ENCODE measurements at places on chromosomes 7 and 10.
A peak's percentile ranks its signal among the peaks of the same experiment; 100 is the strongest.

- DNase-seq = no peak
These were observed 32.1 kb downstream of the HERC4 start for GRCh38 chr10:68043030-68043429.

GRCh38 chr7:2638224-2638991 lies 6.6 kb downstream of the TTYH3 start:
- DNase-seq = no peak

DNA sequence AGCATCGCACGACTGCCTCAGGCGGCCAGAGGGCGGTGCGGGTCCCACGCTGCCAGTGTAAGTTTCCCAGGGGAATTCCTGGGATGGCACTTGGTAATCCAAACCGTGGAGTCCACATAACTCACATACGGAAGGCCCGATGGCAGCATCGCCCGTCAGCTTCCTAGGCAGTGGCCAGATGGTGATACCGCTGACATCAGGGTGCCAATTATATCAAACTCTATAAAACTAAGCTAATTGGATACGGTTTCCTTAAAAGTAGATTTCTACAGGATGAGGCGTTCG lies 189.8 kb downstream of the CELF2 start:
- DNase-seq = no peak

GRCh38 chr10:132836832-132837540 lies 51.0 kb upstream of the NKX6-2 start:
- peak; percentile 8 for DNase-seq

GRCh38 chr10:80320377-80320776 lies 30.9 kb upstream of the MAT1A start:
- DNase-seq = no peak

GRCh38 chr7:135348493-135348892 lies 114.9 kb downstream of the STRA8 start:
- no peak for DNase-seq

GRCh38 chr10:128386231-128386630 lies 260.0 kb upstream of the MKI67 start:
- no peak for DNase-seq

GRCh38 chr7:90407484-90407821 lies 4.2 kb downstream of the CLDN12 start:
- DNase-seq = no peak

GRCh38 chr10:71239946-71240795 lies 27.8 kb downstream of the UNC5B start:
- no peak for DNase-seq

GRCh38 chr10:5545778-5546710 lies 21.3 kb downstream of the CALML3 start:
- no peak for DNase-seq

DNA sequence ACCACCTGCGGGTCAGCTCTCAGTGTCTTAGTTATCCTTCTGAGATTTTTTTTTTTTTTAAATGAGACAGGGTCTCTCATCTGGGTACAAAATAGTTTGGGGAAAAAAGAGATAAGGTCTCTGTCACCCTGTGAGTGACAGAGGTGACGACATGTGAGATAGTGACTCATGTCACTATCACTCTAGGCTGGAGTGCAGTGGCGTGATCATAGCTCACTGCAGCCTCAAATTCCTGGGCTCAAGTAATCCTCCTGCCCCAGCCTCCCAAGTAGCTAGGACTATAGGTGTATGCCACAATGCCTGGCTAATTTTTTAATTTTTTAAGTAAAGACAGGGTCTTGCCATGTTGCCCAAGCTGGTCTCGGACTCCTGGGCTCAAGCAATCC lies 10.4 kb downstream of the BLVRA start:
- DNase-seq = no peak

DNA sequence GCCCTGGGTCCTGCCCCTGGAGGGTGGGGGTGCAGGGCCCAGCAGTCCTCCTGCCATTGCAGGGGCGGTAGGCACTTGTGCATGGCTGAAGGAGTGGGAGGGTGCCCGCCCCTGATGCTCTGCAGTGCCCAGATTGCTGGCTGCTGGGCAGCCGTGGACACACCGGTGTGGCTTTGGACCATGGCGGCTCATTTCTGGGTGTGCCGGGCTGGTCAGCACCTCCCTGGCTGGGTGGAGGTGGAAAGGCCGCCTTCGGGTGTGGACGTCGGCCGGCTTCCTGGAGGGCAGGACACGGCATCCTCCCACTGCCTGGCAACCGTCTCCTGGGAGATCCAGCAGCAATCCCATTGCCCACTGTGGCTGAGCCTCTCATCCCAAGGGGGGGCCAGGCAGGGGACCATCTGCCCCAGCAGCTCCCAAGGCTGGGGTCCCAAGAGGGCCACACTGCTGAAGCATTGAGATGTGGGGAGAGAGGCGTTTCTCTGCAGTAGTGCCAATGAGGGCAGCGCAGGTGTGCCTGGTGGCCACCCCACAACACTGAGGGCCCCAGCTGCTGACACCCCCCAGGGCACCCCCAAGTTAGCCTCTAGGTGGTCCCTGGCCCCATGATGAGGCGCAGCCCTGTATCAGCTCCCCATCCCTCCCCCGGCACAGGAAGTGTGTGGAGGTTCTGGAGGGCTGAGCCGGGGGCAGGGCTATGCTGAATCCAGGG lies 12.9 kb downstream of the TTYH3 start:
- no peak for DNase-seq

- no peak for DNase-seq
These were observed 741.8 kb downstream of the SUGCT start for GRCh38 chr7:40876601-40877000.

GRCh38 chr7:123624527-123625183 lies 23.0 kb downstream of the ASB15 start:
- peak; percentile 35 for DNase-seq

GRCh38 chr10:83603708-83604107 lies 535.6 kb upstream of the GHITM start:
- DNase-seq = no peak

DNA sequence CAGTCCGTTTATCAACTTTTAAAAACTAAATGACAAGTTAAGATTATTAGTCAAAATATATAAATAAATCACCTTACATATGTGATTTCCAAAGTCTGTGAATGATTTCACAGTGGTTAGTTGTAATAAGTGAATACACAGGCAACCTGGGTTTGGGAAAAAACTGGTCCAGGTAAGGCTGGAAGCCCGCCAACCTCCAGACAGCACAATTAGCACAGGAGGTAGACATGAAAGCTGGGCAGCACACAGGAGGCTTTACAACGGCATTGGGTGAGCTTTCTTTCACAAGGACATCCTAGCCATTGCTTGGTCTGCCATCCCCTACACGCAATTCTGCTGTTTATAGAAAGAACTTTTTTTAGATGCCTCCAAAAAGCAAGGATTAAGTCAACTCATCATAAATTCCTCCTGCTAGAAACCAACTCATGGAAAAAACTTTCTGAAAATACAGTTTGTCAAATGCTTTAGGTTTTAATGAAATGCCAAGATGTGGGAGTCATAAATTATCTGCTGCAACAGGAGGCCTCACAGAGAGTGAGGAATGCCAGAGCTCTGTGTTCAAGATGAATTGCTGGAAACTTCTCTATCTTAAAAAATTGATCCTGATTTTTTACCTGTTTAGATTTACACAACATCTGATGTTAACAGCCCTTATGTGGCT lies 346.8 kb upstream of the NFE2L3 start:
- no peak for DNase-seq

DNA sequence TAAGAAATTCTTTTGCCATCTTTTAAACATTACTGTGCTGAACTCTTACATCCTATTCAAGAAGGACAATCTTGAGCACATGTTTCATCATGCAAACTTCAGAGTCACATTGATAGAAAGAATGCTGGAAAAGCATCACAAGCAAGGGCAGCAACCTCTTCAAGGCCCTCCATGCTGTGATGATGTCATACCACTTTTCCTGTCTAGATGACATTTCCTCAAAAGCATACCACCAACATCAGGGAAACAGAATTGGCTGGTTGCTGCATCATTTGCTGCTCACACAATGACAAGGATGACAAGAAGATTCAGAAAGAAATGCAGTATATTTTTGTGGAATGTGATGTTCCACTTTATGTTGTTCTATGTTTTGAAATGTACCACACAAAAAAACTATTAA lies 37.6 kb downstream of the CYP2C8 start:
- no peak for DNase-seq

DNA sequence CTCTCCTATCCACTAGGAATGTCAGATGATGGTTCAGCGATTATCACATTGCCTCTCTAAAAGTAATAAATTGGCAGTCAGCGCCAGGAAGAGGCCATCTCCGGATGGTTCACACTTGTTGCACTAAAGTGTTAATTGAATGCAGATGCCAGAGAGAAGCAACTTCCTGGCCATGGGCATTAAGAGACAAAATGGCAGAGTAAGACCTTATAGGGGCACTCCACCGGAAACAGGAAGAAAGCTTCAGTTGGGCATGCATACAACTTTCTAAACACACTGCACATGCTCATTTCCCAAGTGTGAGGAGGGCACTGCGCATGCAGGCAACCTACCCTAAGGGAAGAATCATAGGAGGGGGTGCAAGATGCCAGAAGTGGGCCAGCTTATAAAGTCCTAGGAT lies 71.7 kb upstream of the AUTS2 start:
- DNase-seq = no peak

DNA sequence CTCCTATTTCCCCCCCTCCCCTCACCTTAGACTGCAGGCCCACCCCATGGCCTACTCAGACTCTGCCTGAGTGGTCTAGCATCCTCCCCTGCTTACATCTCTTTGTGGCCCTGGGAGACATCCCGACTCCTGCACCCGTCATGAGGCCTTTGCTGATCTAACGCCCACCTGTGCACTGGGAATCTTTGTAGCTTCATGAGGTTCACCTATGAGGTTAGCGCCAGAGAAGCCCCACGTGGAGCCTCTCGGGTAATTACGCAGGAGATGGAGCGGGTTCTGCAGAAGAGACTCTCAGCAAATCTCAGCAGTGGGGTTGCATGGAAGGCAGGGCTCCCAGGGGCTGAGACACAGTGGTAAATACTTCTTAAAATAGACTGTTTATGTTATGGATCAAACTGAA lies 43.5 kb upstream of the HSPA12A start:
- DNase-seq = no peak

DNA sequence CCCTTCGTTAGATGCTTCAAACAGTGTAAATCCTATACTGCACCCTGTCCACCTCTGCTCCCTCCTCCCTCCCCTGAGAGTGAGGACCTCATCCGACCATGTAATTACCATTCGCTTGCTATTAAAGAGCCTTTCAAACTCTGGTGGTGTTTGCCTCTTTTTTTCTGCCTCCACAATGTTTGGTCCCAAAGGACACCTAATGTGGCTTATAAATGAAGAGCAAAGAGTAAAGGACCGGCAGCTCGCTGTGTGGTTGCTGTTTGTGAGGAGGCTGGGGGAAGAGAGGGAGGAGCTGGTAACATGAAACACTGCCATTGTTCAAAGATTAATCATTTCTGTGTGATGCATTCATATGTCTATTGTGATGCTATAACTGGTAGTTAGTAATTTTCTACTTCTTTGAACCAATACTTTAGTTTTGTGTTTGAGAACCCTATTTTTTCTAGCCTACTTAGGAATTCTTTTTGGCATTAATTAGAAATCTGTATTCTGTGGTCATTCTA lies 27.9 kb downstream of the MTURN start:
- DNase-seq = no peak
